ENCODE measurements at places on chromosomes 3 and 15.

DNA sequence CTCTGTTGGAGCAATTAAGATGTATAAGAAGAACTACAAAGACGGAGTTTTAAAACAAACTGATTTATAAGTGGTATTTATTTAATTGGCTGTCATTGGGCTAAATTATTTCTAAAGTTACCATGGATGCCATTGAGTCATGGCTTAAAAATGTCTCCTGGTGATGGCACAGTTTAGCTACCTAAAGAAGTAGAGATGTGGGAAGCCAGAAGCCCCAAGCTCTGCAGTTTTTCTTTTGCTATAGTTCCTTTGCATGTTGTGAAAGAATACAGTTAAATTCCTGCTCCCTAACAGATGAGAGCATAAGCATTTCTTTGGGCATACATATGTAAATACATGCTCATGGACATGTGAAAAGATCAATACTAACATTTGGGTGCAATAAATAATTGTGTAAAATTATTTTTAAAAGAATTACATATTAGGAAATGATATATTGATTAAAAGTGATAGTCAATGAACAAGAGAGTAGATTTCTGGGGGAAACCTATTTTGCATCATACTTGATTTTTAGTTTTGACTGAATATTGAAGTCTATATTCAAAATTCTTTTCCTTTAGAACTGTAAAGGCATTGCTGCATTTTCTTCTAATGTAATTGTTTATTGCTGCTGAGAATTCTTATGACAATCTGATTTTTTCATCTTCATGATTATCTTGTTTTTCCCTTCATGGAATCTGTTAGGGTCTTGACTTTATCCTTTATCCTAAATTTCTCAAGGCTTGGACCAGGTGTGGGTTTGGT is 2.1 kb downstream of the OPA1 start:
- no peak for DNase-seq

DNA sequence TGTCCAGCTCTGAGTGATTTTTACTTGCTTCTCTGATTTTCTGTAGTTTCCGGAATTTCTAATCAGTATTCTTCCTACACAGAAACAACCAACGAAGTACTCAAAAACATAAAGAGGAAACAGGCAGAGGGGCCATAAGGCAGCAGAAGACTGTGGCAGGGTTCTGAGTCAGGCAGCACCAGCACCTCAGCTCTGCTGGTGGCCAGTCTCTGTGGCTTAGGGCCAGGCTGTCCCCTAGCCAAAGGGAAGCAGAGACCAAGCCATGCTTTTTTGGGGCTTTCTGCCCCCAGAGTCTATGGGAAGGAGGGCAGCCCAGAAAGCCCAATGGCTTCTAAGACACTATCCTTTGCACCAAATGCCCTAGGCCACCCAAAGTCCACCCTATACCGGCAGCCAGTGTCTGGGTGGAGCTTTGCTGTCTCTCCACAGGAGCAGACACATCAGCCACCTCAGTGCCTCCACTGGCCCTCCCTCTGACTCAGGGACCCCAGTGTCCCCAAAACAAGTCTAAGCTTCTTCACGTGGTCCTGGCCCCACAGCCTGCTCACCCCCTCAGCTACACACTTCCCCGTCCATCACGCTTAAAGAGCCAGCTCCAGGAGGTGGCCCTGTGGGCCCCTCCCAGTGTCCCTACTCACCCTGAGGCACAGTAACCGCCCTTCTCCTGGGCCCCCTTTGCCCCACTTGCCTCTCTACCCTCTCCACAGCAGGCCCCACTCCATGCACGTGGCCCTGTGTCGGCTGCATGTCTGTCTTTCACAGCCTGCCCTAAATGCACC is 46.2 kb downstream of the CCDC12 start:
- DNase-seq: no peak

GRCh38 chr3:71384837-71385716 is 198.5 kb downstream of the FOXP1 start:
- DNase-seq: no peak

DNA sequence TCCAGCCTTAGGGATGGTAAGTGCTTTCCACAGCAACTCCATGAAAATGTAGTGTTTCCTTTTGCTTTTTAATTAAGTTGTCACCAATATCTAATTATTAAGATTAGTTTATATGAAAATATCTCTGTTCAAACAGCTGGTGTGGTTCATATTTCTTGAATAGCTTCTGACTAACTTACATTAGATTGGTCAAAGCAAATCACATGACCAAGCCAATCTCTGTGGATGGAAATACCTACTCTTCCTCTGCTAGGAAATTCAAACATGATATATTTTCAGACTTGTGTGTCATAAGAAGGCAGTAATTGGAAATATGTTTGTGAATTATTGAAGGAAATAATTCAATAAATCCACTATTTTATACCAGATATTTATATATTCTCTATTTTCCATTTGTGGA is 54.6 kb upstream of the CADM2 start:
- DNase-seq: no peak

DNA sequence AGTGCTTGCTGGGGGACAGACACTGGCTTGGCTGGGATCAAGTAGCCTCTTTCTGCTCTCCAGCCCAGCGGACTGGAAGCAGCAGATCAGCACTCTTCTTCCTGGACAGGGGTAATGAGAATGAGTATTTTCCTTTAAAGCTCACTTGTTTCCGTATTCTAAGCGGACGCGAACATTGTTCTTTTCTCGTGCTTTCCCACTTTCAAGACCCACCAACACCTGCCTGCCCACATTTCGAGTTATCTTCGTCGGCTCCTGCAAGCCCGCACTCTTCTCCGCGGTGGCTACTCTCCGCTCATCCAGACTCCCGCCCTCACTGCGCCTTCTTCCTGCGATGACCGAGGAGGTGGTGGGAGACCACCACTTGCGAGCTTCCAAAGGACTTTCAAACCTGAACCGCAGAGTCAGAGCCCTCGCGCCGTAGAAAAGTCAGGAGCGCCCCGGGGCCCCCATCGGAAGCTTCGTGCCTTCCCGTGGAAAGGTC is 1.6 kb upstream of the PPM1L start:
- DNase-seq: peak; percentile 58

DNA sequence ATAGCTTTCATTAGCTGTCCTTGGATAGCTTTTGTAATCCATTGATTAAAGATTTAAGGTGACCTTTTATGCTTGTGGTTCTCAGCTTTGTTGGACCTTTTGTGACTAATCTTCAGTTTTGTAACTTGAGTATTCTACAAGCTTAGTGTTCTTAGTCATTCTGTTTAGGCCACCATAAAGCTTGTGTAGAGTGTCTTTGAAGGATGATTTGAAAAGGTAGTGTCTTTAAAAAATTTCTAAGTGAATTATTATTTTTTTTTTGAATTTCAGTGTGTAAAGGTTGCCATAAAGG is 7.5 kb downstream of the MORF4L1 start:
- DNase-seq: no peak

- DNase-seq: no peak
These were observed 132.6 kb upstream of the COL8A1 start for GRCh38 chr3:99505646-99506269.

DNA sequence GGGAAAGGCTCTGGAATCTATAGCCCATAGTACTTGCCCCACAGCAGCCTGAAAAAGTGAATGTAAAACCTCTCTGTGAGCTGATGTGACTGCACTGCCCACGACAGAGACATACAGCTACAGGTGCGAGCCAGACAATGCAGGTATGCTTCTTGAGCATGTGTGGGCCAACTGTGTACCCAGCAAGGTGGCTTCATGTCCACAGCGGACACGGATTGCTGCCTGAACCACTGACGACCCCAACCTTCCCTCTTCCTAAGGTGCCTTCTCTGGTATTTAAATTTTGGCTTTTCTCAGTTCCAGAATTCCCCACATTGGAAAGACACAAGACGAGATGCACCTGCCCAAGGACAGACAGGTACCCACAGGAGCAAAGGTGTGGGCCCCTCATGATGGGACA is 65.8 kb downstream of the SCN5A start:
- no peak for DNase-seq

DNA sequence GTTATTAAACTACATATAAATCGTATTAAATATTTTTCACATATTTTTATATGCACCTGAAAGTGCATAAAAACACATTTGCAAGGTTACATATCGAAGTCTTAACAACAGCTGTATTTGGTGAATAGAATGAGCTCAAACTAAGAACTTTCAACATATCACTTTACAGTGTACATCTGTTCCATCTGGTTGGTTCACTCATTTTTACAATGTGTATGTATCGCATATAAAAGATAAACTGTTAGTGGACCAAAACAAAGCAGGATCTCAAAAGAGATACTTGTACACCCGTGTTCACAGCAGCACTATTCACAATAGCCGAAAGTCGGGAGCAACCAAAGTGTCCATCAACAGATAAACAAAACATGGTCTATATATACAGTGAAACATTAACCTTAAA is 55.8 kb downstream of the TBL1XR1 start:
- DNase-seq: no peak

GRCh38 chr3:50256978-50257890 is 11.7 kb upstream of the SEMA3B start:
- peak; percentile 6 for DNase-seq

DNA sequence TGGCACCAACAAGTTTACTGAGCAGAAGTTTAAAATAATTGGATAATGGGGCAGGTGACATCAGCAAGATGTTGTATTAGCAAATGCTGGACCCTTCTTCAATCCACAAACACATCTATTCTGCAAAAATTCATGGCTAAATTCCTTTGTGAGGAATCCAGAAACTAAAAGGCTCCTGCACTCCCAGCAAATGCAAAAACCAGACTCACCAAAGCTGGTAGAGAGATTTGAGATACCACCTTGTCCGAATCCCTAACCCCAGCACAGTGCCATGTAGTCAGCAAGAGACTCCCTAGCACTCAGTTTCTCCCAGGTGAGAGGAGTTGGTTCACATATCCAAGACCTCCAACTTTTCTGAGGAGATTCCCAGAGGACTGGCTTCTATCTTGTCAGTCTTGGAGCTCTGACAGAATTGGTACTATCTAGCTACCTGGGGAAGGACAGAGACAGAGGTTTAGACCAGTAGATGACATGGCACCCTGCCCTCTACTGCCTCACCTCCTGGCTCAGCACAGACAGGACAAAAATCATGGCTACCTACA is 21.8 kb downstream of the GREM1 start:
- no peak for DNase-seq

GRCh38 chr3:21752749-21753347 is 1.8 kb upstream of the ZNF385D start:
- DNase-seq: peak; percentile 66

DNA sequence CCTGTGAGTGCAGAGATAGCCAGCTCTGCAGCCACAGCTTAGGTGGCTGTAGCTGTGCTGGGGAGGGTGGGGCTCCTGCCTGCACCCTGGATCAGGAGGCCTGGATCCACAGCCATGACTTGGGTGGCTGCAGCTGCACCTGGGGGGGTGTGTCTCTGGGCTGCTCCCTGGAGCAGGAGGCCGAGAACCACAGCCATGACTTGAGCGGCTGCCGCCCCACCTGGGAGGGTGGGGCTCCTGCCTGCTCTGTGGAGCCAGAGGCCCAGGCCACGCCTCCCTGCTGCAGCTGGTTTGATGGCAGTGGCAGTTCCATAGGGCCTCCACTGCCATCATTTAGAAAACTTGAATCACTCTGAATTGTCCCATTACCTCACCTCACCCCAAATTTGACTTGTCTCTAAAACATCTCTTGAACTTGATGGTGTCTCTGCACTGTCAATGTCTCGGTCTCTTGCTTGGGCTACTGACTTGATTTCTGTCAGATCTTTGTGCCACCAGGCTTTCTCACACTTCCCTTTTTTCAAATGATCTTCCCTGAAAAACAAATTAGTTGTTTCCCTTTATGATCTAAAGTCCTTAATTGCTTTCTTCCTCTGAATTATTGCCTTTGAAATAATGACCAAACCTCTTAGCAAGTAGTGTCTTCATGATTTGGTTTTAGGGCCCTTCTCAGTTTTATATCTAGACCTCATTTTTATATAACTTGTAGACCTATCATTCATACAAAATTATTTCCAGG is 313.2 kb upstream of the MME start:
- DNase-seq: no peak

DNA sequence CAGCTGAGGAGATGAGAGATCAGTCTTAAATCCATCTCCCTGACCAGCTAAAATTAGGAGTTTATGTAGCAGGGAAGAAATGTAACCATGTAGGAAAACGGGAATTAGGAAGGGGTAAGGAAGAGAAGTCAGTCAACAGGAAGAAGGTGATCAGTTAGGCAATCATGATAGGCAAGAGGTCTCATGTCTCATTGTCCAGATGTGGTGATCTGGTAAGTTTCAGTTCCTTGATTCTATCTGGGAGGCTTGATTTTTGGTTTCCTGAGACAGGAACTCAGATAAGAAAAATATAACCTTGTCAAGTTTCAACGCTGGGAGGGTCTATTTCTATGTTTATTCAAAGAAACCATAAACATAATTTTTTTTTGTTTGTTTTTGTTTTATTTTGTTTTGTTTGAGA is 40.3 kb upstream of the TBC1D5 start:
- DNase-seq: no peak

DNA sequence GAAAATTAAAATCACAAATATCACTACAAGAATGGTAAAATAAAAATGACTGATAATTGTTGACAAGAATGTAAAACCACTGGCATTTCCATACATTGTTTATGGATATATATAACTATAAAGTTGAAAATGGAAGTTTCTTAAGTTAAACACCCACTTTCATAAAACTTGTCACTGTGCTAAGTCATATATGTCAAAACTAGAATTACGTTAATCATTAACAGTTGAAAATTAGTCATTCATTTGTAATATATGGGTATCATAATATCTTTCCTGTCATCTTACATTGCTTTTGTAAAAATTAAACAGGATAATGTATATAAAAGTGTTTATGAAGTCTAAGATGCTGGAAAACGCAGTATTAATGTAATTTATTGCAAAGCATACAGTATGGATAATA is 1398.6 kb upstream of the ALCAM start:
- no peak for DNase-seq

- no peak for DNase-seq
These were observed 26.6 kb downstream of the CLDN18 start for GRCh38 chr3:138036572-138036971.

GRCh38 chr3:60657972-60658371 is 593.3 kb downstream of the FHIT start:
- DNase-seq: no peak

DNA sequence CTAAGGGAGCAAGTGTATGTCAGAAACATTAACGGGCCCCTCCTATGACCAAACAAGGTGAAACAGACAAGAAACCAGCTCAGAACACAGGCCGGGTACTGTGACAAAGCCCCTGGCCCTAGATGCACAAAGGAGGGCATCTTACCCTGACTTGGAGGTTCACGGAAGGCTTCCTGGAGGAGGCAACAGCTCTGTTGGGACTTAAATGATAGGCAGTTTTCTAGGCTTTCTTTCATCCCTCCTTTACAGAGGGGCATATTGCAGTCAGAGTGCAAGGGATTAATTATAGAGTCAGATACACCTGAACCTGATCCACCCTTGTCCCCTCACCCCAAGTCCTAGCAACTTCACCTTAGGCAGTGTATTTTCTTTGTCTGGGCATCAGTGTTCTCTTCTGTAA is 8.4 kb downstream of the EPHB3 start:
- DNase-seq: no peak
